ENCODE measurements at places on chromosomes 7 and 10. TPM values are rescaled to one million over a fixed set of nuclear protein-coding genes. Genes with fewer than 3 reads are reported as not detected.
A peak's percentile ranks its signal among the peaks of the same experiment; 100 is the strongest.

The GJD4 gene
- not detected for polyA plus RNA-seq

DNA sequence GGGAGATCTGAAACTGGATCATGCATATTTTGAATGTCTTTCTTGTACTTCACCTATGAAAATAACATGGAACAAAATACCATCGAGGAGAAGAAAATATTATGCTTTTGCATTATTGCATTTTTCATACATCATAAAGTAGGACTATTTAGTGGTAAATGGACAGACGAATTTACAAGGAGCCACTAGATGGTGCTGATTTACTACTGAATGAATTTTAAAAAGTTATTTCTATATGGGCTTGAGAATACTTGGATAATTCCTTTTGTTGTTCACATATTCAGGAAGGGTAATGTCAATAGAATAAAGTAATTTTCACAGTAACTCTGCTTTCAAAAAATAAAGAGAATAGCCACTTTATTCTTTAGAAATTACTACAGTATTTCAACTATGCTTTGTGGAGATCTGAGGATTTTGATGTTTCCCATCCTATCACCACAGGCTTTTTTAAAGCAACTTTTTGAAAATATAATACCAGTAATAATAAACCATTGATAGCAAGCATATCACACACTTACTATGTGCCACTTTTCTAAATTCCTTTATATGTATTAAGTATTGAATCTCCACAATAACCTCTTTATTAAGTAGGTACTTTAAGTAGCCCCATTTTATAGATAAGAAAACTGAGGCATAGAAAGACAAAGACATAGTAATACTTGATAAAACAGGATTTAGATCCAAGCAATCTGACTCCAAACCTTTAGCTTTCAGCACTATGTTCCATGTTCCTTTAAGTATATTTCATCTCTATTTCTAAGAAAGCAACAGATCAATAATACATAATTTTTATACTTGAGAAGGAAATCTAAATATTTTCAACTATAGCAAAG lies 38.6 kb downstream of the NEBL start:
- peak; percentile 20 for DNase-seq

DNA sequence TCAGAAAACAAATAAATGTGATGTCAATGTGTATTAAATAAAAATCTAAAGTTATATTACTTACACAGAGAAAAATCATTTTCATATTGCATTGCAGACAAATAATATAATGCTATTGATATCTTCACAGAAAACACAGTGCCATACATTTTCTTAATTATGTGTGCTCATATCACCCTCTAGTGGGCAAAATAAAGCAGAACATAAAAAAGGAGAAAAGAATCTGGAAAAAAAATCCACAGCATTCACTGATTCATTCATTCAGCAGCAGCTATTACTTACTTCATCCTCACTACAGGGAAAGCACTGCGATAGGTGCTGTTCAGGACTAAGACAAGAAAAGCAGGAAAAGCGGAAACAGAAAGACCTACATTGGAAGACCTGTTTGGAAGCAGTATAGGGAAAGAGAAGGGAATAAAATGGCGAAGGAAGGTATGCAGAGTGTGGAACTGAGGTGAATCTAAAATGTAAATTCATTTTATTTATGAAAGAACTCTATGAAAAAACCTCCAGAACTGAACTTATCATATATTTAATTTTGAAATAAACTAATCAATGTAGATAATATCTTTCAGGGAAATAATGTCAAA lies 73.2 kb downstream of the POT1 start:
- DNase-seq, result no peak

DNA sequence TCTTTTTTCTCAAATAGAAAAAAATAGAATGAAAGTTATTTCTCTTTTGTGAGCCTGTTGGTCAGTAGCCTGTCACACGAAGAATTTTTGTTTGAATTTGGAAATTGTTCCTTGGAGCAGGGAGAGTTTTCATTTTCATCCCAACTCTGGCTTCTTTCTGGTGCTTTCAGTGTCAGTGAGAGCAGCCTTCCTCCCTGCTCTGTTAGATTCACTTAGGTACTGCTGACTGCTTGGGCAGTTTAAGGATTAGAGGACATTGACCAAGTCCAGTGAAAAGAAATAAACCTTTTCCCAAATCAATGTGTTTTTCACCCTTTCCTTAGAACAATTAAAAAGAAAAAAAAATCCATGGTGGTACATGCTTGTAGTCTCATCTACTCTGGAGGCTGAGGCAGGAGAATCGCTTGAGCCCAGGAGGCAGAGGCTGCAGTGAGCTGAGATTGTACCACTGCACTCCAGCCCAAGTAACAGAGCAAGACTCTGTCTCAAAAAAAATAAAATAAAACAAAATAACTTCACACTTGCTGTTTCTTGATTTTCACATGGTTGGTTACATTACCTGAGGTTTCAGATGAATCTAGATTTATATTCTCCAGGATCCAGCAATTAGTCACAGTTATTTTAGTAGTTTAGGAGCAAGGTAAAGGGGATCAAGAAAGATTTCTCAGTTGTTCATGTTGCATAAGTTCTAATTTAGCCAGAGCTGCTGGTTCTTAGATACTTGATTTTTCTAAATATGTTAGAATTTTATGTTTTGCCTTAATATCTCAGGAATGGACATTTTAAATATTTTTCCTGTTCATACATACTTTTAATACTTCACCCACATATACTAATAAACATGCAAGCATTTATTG lies 63.1 kb downstream of the ZNRF2 start:
- no peak for DNase-seq

GRCh38 chr7:74338366-74339108 lies 49.3 kb downstream of the CLIP2 start:
- DNase-seq, result no peak

- DNase-seq, result peak; percentile 60
These were observed 72.7 kb downstream of the PLCE1 start for GRCh38 chr10:94066411-94066810.

GRCh38 chr10:124993736-124994451 lies 52.0 kb downstream of the ZRANB1 start:
- no peak for DNase-seq

GRCh38 chr7:35768346-35768745 lies 32.5 kb upstream of the SEPTIN7 start:
- DNase-seq, result no peak

DNA sequence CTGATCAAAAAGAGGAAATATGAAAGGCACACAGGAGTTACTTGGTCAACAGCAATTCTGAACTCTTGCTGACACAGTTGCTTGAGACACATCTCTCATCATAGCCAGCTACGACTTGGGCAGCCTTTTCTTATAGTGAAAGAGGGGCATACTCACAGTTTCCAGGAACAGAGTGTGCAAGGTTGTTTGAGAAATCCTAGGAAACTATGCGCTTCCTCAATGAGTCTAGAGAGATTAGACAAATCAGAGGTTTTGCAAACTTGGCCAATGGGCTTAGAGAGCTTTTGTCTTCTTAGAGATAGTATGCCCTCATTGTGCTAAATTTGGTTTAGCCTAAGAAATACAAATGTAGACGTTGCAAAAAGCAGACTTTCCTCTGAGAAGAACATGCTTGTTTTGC lies 370.4 kb downstream of the HGF start:
- no peak for DNase-seq
